ENCODE measurements at places on chromosomes 6 and 20. TPM values are rescaled to one million over a fixed set of nuclear protein-coding genes. Genes with fewer than 3 reads are reported as not detected.

BRPF3 gene
- total RNA-seq: 36.1 TPM

CLDN20 gene
- not detected for total RNA-seq

DEFB118 gene
- total RNA-seq: not detected

C20orf202 gene
- 0.27 TPM for total RNA-seq

SLC32A1 gene
- total RNA-seq: not detected

GRCh38 chr6:26514984-26515383 is 14.9 kb downstream of the BTN1A1 start:
- no peaks in the 10 kb centered on the region for H3K36me3 ChIP-seq
- no peak overlapping the region for H3K27ac ChIP-seq
- no peaks in the 10 kb centered on the region for H3K4me1 ChIP-seq
- H3K27me3 ChIP-seq: no peaks in the 10 kb centered on the region
- no peak overlapping the region for H3K4me3 ChIP-seq

- DNase-seq: no peak
- H3K36me3 ChIP-seq: peaks cover 31% of the 10 kb centered on the region
- H3K4me1 ChIP-seq: peaks cover 23% of the 10 kb centered on the region
- peak overlapping the region; percentile 98 for H3K27ac ChIP-seq
These were observed 43.1 kb downstream of the DSTN start for GRCh38 chr20:17612992-17613327.

- H3K27ac ChIP-seq: no peak overlapping the region
- H3K27me3 ChIP-seq: no peaks in the 10 kb centered on the region
- no peaks in the 10 kb centered on the region for H3K36me3 ChIP-seq
- peaks cover 19% of the 10 kb centered on the region for H3K4me1 ChIP-seq
These were observed 39.0 kb downstream of the FARS2 start for GRCh38 chr6:5300206-5300764.

DNA sequence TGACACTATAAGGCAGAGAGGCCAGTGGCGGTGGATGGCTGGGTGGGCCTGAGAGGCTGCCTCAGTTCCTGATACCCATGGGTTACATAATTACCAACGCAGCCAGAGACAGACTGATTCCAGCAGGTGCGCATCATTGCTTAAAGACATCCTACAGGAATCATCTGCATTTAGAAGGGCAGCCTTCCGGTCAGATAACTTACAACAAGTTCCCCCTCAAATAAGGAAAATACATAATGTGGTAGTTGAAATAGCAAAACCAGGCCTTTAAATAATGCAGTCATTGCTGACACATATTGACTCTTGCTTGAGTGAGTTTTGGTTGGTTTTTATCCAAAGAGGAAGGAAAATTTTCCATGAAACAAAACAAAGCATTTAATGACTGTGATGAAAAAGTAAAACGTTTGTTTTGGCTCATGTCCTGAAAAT is 81.9 kb downstream of the SIM1 start:
- no peaks in the 10 kb centered on the region for H3K27me3 ChIP-seq
- H3K36me3 ChIP-seq: no peaks in the 10 kb centered on the region
- DNase-seq: no peak

DNA sequence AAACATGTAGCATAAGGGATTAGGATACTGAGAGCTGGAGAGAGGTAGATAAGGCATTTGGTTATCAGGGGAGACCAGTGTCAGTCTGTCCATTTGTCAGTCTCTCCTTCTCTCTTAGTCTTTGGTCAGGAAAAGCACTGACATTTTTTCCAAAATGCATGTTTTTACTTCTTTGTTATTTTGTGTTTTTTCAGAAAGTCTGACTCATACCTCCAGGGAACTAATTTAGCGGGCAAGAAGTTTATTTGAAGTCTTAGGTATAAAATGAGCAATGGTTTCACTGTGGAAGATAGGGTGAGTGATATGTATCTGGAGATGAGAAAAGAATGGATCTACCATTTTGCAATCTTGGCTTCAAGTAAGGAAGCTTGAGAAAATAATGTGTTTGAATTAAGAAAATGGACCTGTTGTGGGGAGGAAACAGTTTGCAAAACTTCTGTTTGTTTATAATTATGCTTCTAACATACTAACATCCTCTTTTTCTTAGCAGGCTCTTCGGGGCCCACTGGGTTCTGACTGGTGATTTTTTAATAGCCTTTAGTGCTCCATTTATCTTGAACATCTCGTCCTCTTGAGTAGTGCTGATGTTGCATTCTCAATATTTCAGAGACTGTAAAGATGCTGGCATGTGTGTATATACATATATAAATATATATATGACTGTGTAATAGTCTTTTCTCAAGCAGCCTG is 66.9 kb upstream of the FABP7 start:
- no peak for DNase-seq
- no peaks in the 10 kb centered on the region for H3K4me1 ChIP-seq
- no peaks in the 10 kb centered on the region for H3K27me3 ChIP-seq
- no peak overlapping the region for H3K4me3 ChIP-seq

GRCh38 chr20:6886065-6886729 is 118.7 kb downstream of the BMP2 start:
- H3K36me3 ChIP-seq: no peaks in the 10 kb centered on the region
- H3K4me3 ChIP-seq: no peak overlapping the region
- no peak overlapping the region for H3K27ac ChIP-seq
- H3K27me3 ChIP-seq: no peaks in the 10 kb centered on the region
- no peak for DNase-seq

- DNase-seq: no peak
- no peak overlapping the region for H3K4me3 ChIP-seq
- no peak overlapping the region for H3K27ac ChIP-seq
- H3K4me1 ChIP-seq: peaks cover 11% of the 10 kb centered on the region
- no peaks in the 10 kb centered on the region for H3K27me3 ChIP-seq
- H3K36me3 ChIP-seq: no peaks in the 10 kb centered on the region
These were observed 54.0 kb downstream of the PIGU start for GRCh38 chr20:34622821-34623451.

DNA sequence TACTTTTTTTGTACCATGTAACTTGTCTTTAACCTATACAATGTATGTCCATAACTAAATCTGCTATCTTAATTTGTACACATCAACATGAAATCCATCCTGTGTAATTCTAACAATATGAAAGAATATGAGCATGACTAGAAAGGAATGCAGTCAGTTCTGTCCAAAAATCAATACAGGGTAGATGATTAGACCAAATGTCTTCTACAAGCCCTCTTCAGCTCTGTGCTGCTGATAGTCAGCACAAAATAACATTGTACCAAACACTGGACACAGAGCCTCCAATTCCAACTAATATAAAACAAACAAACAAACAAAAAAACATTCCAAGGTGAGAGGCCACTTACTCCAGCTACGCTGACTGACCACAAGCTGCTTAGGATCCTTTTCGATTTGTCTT is 301.4 kb upstream of the IRAK1BP1 start:
- no peak for DNase-seq
- H3K4me3 ChIP-seq: no peak overlapping the region
- H3K36me3 ChIP-seq: no peaks in the 10 kb centered on the region
- H3K4me1 ChIP-seq: no peaks in the 10 kb centered on the region
- H3K27ac ChIP-seq: no peak overlapping the region

DNA sequence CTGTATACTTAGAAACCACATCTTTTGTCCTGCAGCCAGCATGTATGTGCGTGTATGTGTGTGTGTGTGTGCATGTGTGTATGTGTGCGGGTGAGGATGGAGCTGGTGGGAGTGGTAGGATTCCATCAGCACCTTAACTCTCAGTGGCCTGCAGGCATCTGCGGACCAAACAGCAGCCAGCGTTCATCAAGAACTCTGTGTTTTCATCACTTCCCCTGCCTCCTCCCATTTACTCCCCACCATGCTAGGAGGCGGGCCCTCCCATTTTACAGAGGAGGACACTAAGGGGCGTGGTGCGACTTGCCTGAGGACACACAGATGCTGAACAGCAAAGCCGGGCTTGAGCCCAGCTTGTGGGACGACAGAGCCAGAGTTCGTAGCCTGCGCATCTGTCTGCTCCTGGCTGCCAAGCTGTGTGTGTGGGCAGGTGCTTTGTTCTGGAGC is 8.9 kb downstream of the VSTM2L start:
- no peak overlapping the region for H3K4me3 ChIP-seq
- DNase-seq: no peak
- H3K27ac ChIP-seq: no peak overlapping the region
- H3K36me3 ChIP-seq: no peaks in the 10 kb centered on the region

DNA sequence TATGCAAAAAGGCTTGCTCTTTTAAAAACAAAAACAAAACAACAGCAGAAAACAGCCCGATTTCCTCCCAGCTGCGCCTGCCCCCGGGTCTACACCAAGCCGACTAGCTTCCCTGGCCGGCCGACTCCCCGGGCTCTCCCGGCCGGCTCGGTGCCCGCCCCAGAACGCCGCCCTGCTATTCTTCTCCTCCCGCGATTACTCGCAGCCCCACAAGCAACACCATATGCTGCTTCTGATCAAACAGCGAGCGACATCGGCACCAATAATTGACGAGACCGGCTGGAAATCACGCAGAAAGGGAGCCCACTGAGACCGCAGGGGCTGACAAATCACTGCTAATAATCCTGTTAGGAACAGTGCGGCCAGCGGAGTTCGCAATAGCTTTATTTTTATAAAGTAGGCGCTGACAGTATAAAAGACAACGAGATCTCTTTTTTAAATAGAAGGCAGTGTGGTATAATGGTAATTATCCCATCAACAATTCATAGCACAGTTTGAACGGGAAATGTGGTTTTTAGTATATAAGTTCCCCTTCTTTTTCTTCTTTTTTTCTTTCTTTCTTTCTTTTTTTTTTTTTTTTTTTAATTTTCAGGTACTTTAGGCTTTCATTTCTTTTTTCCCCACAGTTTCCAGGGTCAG is 3.3 kb downstream of the SIM1 start:
- no peak for DNase-seq
- H3K4me1 ChIP-seq: peaks cover 12% of the 10 kb centered on the region
- H3K27ac ChIP-seq: no peak overlapping the region
- H3K36me3 ChIP-seq: no peaks in the 10 kb centered on the region

DNA sequence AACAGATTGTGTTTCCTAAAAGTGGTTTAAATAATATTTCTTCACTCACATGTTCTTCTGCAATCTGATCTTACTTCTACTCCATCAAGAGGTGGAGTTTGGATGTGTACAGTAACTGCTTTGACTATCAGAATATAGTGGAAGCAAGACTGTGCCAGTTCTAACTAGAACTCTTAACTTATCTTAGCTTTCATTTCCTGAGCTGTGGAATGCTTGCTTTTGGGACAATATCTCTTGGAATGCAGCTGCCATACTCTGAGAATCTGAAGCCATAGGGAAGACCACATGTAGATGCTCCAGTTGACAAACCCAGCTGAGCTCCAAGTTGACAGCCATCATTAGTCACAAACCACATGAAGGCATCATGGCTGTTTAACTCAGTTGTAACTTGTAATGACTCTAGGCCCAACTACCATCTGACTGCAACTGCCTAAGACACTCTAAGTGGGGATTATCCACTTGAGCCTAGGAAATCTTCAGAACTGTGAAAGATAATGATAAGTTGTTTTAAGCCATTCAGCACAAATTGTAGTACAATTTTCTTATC is 40.8 kb upstream of the MAN1A1 start:
- H3K27ac ChIP-seq: no peak overlapping the region
- H3K27me3 ChIP-seq: no peaks in the 10 kb centered on the region
- DNase-seq: no peak
- no peak overlapping the region for H3K4me3 ChIP-seq
- no peaks in the 10 kb centered on the region for H3K36me3 ChIP-seq
- no peaks in the 10 kb centered on the region for H3K4me1 ChIP-seq

DNA sequence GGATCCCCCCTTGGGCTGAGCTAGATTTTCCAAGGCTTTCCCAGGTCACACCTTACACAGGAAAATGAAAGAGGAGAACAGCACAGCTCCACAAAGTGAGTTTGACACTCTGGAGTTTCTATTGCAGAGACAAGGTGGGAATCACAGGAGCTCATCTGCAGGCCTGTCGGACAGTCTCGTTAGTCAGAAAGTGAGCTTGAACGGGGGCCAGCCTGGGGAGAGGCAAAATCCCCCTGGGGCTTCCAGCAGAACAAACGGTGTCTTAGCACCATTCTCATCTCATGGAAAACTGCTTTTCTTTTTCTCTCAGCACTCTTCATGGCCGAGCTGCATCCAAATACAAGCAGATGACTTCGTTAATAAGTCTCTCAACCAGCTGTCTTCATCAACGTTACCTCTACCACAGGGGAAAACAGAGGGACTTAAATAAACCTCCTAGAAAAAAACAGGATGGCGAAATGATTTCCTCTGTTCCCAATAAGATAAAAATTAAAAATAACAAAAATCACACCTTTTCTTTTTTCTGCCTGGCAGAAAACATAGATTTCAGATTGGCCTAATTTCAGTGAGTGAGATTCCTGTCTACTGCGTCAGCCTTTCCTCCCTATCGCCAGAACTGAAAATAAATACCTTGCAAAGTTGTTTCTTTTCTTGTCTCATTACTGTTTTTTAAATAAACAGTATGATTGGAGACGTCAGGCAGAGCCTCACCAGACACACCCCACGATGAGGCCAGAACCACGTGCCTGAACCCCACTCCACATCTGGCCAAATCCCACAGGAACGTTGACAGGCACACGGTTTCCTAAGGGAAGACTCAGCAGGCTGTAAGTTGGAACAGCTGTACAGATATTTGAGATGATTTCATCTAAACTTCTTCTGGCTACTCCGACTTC is 219.0 kb downstream of the TTLL2 start:
- H3K27ac ChIP-seq: no peak overlapping the region
- peaks cover 14% of the 10 kb centered on the region for H3K4me1 ChIP-seq
- no peaks in the 10 kb centered on the region for H3K27me3 ChIP-seq
- no peaks in the 10 kb centered on the region for H3K36me3 ChIP-seq
- no peak for DNase-seq

GRCh38 chr6:134517868-134518267 is 200.0 kb upstream of the SGK1 start:
- no peaks in the 10 kb centered on the region for H3K27me3 ChIP-seq
- no peaks in the 10 kb centered on the region for H3K36me3 ChIP-seq
- H3K4me3 ChIP-seq: no peak overlapping the region
- DNase-seq: peak; percentile 34

DNA sequence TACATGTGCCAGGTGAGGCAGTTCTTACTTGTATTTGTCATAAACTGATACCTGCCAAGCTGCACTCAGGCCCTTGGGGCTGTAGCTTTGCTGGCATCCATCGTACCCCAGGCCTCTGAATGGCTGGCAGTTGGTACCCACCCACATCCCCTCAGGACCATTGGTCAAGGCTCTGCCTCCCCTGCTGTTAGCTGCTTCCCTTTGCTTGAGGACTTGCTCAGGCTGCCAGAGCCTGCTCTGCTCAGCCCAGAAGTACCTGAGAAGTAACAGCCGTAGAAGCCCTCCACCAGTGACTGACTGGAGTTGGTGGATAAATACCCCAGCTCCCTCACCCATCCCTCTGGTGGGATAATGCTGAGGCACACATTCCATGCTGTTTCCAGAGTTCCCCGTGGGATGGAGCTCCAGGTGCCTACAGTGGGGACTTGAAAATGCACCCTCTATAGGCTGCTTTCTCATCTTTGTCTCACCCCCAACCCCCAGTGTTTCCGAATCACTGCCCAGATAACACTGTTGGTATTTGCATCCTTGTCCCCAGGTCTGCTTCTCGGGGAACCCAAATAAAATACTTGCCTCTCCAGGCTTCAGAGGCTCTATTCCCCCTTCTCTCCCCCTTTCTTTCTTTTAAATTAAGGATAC is 7.3 kb downstream of the EBF4 start:
- DNase-seq: no peak
- H3K4me1 ChIP-seq: no peaks in the 10 kb centered on the region
- H3K36me3 ChIP-seq: no peaks in the 10 kb centered on the region
- H3K27ac ChIP-seq: no peak overlapping the region

Measured in thyroid gland (tissue), 4 donors.